CD4-positive, alpha-beta T cell treated with Interferon gamma for 1 hour (primary cell): ENCODE measurements at places on chromosomes 13 and 19.
A peak's percentile ranks its signal among the peaks of the same experiment; 100 is the strongest.

GRCh38 chr13:55572862-55573261 lies 1567.9 kb upstream of the PRR20A start:
- no peak for DNase-seq

GRCh38 chr19:10010247-10010691 lies at the start of gene COL5A3:
Gene COL5A3 (minus strand): TSS chr19:10010504. CDS start chr19:10010385, 119 bp downstream.
- no peak for DNase-seq

DNA sequence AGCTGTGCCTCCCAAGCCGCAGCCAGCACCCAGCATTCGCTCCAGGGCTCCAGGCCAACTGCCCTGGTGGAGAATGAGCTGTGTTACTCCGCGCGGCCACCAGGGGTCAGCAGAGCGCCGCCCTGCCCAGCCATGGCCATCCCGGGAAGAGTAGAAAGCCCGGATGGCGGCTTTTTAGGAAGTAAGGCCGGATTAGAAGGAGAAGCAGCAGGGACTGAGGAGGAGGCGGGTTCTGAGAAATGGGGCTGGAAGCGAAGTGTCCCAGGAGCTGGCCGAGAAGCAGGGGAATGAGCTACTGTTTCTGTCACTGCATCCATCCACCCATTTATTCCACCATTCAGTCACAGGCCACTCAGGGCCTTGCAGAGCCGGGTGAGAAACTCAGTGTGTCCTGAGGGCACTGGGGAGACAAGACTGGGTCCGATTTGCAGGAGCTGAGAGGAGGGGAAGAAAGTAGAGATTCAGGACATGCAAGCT lies 6.6 kb upstream of the NPAS1 start:
- DNase-seq = peak; percentile 48

DNA sequence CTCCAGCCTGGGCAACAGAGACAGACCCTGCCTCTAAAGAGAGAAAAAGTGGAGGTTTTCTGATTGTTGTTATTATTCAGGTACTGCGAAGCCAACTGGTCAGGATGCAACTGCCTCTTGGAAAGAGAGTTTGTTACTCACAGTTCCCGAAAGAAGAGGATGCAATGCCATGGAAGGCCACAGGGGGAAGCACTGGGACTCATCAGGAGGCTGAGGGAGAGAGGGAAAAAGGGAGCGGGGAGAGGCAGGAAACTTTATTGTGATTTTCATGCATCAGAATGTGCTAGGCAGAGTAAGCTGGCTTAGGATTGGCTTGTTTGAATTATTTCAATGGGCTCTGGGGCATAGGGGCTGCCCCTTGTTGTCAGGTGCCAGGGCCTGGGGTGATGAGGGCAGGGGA lies 27.6 kb downstream of the MYO9B start:
- DNase-seq = no peak

DNA sequence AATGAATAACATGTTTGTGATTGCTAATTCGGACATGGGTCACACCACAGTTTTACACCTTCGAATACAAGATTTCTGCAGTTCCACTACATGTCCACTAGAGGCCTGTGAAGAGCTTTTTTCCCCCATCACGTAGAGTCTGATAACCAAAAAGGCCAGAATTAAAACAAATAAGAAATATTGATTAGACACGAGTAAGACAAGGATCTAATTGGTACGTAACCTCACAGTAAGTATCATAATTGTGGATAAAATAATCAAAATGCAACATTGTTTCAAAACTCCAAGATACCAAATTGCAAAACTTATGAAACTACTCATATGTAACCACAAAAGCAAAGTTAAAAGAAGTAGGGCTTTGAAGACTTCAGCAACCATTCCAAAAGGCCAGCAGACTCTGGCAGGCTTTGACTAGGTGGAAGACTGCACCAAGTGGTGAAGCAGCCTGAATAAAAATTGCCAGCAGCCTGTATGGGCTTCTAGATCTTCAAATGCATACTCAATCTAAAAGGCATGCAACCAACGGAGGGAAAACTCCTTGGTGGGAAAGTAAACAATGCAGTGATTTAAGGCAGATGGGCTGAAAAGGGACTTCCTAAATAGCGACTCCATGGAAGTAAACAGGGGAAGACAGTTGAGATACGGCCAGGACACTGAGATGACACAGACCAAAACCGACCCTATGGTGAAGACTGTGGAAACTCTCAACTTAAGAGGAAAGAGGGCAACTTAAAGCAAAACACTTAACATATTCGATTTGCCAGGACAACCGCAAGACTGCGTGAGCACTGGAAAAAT lies 56.7 kb downstream of the STARD13 start:
- no peak for DNase-seq

GRCh38 chr19:49114630-49115363 lies 627 bp downstream of the LIN7B start:
- DNase-seq = peak; percentile 48

DNA sequence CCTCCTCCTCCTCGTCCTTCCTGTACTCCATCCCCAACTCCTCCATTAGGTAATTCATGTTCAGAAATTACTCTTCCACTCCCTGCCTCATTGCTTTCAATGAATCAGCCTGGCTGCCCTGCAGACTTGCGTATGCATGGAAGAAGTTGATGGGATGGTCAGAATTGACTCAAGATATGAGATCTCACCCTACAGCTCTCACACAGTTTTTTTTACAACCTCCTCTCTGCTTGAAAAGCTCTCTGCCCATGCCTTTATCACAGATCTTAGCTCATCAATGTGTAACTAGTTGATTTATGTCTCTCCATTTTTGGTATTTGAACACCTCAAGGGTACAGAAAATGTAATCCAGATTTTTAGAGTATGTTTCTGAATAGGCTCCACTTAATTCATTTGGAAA lies 506.9 kb downstream of the TBC1D4 start:
- DNase-seq = no peak

GRCh38 chr13:94829185-94829836 lies 117.0 kb upstream of the SOX21 start:
- no peak for DNase-seq

DNA sequence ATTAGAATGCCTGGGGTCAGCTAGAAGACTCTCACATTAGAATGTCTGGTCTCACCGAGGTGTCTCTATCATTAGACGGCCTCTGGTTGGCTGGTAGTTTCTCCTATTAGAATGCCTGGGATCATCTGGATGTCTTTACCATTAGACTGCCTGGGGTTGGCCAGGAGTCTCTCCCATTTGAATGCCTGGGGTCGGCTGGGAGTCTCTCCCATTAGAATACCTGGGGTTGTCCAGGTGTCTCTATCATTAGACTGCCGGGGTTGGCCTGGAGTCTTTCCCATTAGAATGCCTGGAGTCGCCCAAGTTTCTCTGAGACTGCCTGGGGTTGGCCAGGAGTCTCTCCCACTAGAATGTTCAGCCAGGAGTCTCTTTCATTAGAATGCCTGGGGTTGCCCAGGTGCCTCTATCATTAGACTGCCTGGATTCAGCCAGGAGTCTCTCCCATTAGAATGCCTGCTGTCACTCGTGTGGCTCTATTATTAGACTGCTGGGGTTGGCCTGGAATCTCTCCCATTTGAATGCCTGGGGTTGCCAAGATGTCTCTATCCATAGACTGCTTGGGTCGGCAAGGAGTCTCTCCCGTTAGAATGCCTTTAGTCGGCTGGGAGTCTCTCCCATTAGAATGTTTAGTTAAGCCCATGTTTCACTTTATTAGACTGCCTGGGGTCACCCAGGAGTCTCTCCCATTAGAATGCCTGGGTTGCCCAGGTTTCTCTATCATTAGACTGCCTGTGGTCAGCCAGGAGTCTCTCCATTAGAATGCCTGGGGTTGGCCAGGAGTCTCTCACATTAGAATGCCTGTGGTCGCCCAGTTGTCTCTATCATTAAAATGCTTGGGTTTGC lies 1467.8 kb downstream of the UQCRFS1 start:
- no peak for DNase-seq

GRCh38 chr13:99058527-99059495 lies 80.9 kb upstream of the DOCK9 start:
- no peak for DNase-seq

GRCh38 chr13:97434397-97435201 lies 630 bp downstream of the RAP2A start:
- DNase-seq = peak; percentile 28

DNA sequence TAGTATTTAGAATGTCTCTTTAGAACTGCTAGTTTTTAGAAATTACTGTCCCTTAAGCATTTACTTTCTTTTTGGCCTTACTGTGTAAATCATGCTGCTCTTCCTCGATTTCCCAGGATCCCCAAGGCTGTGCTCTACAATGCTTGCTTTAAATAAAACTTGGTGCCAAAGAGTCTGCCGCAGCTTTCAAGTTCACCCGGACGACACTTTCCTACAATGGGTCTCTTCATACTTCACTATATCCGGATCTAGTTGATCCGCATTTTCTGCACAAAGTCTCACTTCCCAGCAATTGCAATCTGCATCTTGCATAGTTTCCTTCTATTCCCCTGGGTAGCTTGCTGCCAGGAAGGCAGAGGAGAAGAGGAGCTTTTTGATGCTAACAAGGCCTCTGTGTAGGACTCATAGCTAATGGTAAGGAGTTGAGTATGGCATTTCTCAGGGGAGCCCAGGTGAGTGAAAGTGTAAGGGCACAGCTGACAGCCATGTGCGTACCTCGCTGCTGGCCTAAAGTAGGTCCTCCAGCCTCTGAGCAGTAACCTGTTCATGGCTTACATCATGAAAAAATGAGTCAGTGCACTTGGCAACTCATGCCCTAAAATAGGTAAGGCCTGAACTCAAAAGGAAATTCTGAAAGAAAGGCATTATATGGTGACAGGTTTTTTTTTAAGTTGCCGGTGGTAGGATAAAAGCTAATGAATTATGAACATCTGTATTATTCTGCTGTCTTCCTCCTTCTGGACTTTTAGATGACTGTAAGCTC lies 101.6 kb downstream of the ENOX1 start:
- no peak for DNase-seq

DNA sequence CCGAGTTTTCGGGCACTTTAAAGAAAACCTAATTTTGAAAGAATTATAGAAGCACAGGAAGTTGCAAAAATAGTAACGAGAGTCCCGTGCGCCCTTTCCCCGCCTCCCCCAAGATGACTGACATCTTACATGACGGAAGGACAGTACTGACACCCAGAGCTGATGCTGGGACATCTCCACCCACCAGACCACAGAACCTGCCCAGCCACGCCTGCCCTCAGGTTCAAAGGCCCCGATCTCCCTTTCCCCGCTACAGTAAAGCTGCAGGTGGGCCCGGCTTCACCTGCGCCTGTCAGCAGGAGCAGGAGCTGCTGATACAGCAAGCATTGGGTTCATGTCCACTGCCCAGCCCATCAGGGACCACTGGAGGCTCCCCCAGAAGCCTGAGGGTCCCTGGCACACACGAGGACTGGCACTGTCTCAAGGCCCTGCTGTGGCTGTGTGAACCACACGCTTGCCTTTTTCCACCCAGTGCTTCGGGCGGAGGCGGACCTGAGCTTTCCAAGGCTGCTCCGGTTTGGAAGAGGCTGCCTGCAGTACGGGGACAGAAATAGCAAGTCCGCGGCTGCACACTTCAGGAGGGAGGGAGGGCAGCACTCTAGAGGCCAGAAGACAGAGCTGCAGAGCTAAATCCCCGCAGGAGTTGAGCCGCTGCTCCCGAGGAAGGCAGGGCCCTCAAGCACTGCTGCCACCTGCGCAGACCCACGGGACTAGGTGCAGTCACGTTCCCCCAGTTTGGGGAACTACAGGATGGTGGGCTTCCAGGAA lies 8.7 kb downstream of the MAP2K2 start:
- peak; percentile 73 for DNase-seq

GRCh38 chr13:99655351-99656091 lies 154.2 kb downstream of the TM9SF2 start:
- no peak for DNase-seq

DNA sequence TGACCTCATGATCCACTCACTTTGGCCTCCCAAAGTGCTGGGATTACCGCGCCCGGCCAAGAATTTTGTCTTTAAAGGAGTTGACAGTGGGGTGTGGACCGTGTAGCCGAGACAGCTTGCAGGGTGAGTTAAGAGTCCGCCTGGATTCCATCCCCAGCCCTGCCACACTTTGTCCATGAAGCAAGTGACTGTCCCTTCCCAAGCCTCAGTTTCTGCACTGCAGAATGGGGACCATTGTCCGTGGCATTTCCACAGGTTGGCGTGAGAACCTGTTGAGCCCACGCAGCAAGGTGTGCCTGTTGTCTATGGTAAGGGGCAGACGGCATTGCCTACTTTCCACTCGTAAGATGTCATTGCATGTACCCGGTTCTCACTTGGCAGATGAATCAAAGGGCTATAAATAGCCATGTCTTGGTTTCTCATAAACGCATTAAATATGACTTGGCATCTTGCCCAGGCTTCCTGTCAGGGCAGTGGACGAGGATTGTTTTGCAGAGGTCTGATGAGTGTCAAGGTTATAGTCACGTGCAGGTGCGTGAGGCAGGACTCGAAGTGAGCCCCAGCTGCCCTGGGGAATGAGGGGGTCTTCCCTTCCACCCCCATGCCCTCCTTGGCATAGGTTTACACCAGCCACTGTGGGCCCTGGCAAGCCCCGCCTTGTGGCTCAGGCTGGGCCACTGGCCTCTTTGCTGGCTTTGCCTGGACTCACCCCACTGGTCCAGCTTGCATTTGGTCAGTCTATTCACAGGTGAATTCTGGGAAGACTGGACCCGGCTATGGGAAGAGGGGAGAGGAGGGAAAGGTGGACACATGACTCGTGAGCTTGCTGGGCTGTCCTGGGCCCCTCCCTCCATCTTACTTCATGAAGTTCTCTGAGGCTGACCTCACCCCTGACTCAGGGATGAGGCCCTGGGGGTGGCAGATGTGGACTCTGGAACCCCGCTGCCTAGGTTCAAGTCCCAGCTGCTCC lies 14.6 kb downstream of the FAM187B start:
- peak; percentile 92 for DNase-seq

- no peak for DNase-seq
Measured at GRCh38 chr19:682678-683320, 6.6 kb downstream of the FSTL3 start.

GRCh38 chr19:44112802-44113137 lies 429 bp upstream of the ZNF225 start:
- DNase-seq = no peak

DNA sequence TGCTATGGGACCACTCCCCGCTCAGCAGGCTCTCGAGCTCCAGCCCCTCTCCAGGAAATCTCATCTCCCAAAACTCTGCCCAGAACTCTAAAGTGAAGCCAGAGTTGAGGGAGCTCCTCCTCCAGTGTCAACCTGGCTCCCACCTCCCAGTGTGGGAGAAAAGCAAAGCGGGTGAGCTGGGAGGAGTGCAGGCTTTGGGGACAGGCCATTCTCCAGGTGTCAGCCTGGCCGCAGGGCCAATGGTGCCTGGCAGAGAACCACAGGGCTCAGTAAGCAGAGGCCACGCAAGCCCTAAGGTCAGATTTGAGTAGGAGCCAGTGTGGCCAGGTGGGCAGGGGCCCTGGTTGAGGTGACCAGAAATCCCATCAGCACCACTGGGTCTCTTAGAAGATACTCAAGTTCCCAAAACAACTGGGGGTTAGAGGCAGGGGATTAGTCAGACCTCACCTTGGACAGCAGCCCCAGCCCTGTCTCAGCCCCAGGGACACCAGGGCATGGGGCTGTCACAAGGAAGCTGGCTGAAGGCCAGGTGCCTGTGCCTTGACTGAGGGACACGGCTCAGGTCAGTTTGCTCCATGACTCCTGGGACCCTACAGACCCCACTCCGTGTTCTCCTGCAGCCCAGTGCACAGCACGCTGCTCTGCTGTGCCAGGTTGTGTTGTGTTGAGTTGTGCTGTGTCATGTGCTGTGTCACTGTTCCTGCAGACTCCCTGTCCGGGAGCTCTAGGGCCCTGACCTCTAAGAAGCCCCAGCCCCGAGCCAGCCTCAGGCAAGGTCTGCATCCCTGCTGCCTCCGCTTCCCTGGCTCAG lies 2.8 kb upstream of the ZNF181 start:
- DNase-seq = no peak
